Activated CD4-positive, alpha-beta memory T cell treated with anti-CD3 and anti-CD28 coated beads for 36 hours (primary cell): ENCODE measurements at places on chromosomes 5 and 9. TPM values are rescaled to one million over a fixed set of nuclear protein-coding genes. Genes with fewer than 3 reads are reported as not detected.

The NUTM2F gene
- total RNA-seq = not detected

The KCNV2 gene
- not detected for total RNA-seq

The ECM2 gene
- not detected for total RNA-seq

- DNase-seq = peak; percentile 18
These were observed 123.5 kb upstream of the LMX1B start for GRCh38 chr9:126490214-126490631.

DNA sequence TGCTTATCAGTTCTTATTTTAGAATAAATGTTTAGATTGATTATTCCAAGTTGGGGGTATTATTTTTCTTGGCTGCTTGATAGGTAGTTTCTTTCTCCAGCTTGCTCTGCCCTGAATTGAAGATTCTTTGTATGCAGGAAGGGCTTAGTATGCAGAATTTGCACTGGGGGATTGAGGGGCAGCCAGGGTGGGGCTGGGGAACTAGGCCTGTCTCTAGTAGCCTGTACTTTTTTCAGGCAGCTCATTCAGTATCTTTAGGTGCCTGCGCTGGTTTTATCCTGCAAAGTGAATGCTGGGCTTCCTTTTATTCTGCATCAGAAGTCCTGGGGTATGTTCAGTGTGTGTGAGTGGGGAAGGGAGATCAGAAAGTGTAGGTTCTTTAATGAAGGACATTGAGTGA lies 228.3 kb upstream of the ELL2 start:
- DNase-seq = no peak

GRCh38 chr5:114447084-114447773 lies 85.4 kb downstream of the KCNN2 start:
- no peak for DNase-seq

DNA sequence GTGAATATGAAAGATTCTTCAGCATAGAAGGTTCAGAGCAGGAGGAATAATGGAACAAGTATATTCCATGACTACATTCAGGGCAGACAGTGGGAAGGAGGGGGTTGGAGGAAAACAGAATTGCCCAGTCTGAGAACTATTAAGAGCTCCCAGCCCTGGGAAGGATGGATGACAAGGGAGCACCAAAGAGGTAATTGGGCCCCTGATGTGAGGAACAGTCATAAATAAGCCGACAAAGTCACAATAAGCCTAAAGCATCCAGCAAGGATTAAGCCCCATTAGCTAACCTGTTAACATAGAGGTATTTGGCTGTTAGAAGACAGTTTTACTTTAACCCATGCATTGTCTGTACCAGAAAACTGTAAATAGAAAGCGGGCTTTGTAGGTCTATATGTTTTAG lies 348.7 kb upstream of the SEMA6A start:
- DNase-seq = no peak

- DNase-seq = no peak
These were observed 154.5 kb downstream of the ARSB start for GRCh38 chr5:78830528-78831046.

DNA sequence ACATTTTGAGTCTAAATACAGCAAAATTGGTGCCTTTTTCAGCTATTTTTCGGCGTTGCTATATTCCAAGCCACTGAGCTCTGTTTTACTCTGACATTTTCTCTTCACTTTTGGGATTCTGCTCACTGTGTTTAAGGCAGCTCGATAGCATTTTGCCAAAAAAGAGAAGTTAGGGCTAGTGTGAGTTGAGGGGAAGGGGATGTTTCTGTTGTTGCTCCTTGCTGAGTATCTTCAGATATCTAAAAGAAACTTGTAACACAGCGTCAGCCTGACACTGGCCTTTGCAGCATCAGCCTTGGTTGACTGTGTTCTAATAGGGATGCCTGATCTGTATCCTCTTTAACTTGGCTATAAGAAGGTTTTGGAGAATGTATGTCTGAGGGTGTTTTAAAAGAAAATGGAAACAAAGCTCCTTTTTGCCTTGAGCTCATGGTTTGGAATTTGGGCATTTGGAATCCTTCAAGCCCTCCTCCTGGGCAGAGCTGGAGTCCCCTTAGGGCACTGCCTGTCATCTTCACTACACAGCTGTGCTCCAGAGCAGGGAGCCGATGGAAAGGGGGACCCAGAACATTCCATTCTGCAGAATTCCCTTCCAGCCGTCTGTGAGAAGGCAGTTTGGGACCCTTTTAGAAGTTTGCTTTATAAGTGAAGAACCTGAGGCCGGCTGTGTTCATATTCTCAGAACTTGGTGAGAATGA lies 63.0 kb downstream of the EXOSC2 start:
- DNase-seq = no peak

GRCh38 chr5:65774346-65774745 lies 52.3 kb downstream of the NLN start:
- DNase-seq = no peak

DNA sequence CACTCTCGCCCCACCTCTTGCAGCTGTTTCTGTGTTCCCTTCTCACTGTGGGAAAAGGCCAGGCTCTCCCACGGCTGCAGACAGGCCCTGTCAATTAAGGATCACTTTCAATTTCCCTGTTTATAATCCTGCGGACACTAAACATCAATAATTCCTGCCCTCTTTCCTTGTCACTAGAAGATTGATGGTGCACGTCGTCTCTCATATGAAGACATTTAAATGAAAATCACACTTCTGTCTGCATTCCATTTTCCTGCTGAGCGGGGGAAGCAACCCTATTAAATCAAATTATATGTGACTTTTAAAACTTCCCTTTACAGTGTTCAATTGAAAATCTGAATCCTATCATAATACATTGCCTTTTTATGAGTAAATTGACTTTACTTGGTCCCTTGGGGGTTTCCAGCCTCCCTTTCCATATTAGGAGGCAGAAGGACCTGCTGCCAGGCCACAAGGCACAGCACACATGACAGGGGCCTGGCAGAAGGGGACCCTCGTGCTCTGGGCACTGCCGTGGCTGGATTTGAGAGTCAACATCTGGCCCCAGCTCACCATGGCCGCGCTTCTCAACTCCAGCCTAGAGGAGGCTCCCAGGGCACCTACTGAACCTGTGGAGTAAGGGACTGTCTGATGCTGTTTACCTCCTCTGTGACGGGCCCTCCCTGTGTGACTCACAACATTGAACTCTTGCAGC lies 311.0 kb upstream of the IRX4 start:
- no peak for DNase-seq
